ENCODE measurements at places on chromosomes 1 and 21.

DNA sequence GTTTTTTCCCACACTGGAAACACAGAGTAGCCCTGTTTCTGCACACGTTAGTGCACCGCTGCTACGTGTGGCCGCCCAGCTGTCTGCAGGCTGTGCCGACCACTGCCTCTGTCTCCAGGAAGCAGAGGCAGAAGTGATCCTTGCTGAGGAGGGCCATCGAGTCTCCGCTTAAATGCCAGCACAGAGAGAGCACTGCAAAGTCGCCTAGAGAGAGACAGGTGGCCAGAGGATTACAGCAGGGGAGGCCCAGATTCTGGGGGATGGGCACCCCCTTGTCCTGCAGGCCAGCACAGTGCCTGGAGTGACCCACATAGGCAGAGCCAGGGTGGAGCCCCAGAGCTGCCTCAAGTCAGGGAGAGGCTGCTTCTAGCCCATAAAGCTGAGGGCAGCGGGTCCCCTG lies 6.1 kb downstream of the TPRG1L start:
- peaks cover 26% of the 10 kb centered on the region for H3K36me3 ChIP-seq
- DNase-seq, result no peak
- H3K4me3 ChIP-seq, result no peak overlapping the region

- H3K4me1 ChIP-seq, result no peaks in the 10 kb centered on the region
- H3K4me3 ChIP-seq, result no peak overlapping the region
- no peak for DNase-seq
- H3K36me3 ChIP-seq, result no peaks in the 10 kb centered on the region
- H3K27ac ChIP-seq, result no peak overlapping the region
Measured at GRCh38 chr1:57883642-57883995, 459.8 kb upstream of the DAB1 start.

DNA sequence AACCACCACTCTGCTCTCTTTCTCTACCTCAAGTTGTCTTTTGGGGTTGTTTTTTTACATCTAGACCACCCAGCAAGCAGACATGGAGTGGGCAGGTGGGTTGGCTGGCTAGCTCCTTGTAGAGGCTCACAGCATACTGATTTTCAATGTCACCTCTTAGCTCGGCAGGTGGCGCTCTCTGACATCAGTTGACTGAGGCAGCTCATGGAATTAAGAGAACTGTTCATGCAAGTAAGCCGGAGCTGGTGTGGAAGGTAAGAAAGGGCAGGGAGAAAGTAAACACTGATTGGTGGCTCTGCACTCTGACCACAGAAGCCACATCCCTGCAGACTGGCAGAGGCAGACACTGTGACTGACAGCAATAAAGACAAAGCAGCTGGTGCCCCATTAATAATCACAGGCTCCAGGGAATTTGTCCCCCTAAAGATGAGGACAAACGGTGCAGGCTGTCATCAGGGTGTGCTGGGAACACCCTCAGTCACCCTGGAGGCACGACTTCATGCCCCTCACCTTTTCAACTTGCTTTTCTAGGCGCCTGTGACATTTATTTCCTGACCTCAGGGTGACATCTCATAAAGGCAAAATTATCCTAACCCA lies 226.8 kb downstream of the LMX1A start:
- no peak overlapping the region for H3K27ac ChIP-seq
- H3K36me3 ChIP-seq, result no peaks in the 10 kb centered on the region
- peak; percentile 84 for DNase-seq
- no peaks in the 10 kb centered on the region for H3K4me1 ChIP-seq

GRCh38 chr21:40714536-40714935 lies 132.4 kb downstream of the DSCAM start:
- H3K27ac ChIP-seq, result no peak overlapping the region
- H3K27me3 ChIP-seq, result no peaks in the 10 kb centered on the region
- peaks cover 8% of the 10 kb centered on the region for H3K36me3 ChIP-seq
- H3K4me1 ChIP-seq, result no peaks in the 10 kb centered on the region
- DNase-seq, result no peak

- H3K36me3 ChIP-seq, result no peaks in the 10 kb centered on the region
- H3K27ac ChIP-seq, result no peak overlapping the region
- H3K4me1 ChIP-seq, result peaks cover 16% of the 10 kb centered on the region
- DNase-seq, result no peak
Measured at GRCh38 chr1:88973520-88974137, 18.8 kb downstream of the KYAT3 start.

- no peak for DNase-seq
- peak overlapping the region; percentile 59 for H3K27ac ChIP-seq
- peaks cover 20% of the 10 kb centered on the region for H3K27me3 ChIP-seq
- peak overlapping the region; percentile 85 for H3K4me3 ChIP-seq
- peaks cover 3% of the 10 kb centered on the region for H3K36me3 ChIP-seq
Measured at GRCh38 chr1:202145068-202145743, 669 bp upstream of the ARL8A start.

DNA sequence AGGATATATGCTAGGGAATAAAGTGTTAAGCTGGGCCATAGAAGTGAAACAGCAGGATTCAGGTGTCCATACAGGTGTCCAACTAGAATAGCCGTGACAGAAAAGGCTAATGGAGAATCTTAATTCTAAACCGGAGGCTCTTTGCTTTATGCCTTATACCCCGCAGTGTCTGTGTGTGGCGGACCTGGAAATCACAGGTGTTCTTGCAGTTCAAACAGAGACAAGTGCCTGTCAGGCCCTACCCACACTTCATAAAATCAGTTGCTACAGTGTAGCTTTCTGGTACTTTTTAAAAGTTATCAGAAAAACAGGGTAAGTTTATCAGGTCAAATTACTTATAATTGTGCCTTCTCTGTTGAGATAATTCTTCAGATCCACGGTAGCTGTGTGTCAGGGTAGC lies 293.9 kb downstream of the LRRC7 start:
- H3K27me3 ChIP-seq, result no peaks in the 10 kb centered on the region
- H3K36me3 ChIP-seq, result no peaks in the 10 kb centered on the region
- no peak overlapping the region for H3K27ac ChIP-seq
- H3K4me1 ChIP-seq, result no peaks in the 10 kb centered on the region
- DNase-seq, result no peak
- H3K4me3 ChIP-seq, result no peak overlapping the region

DNA sequence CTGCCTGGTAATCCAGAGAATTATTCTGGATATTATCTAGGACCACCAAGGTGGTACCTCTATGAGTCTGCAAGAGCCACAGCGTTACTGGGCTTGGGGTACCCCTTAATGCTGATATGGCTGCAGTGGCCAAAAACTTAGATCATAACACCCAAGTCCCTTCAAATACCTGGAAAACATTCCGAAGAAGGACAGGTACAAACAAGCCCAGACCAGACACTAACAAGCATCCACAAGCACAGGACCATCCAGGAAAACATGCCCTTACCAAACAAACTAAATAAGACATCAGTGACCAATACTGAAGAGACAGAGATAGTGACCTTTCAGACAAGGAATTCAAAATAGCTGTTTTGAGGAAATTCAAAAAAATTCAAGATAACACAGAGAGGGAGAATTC lies 2.9 kb downstream of the C1orf105 start:
- no peak overlapping the region for H3K27ac ChIP-seq
- peaks cover 8% of the 10 kb centered on the region for H3K4me1 ChIP-seq
- H3K4me3 ChIP-seq, result no peak overlapping the region
- DNase-seq, result no peak
- no peaks in the 10 kb centered on the region for H3K36me3 ChIP-seq
- no peaks in the 10 kb centered on the region for H3K27me3 ChIP-seq
